Mesothelial cell of epicardium (in vitro differentiated cells): ENCODE measurements at places on chromosomes 16 and 17. TPM values are rescaled to one million over a fixed set of nuclear protein-coding genes. Genes with fewer than 3 reads are reported as not detected.

DNA sequence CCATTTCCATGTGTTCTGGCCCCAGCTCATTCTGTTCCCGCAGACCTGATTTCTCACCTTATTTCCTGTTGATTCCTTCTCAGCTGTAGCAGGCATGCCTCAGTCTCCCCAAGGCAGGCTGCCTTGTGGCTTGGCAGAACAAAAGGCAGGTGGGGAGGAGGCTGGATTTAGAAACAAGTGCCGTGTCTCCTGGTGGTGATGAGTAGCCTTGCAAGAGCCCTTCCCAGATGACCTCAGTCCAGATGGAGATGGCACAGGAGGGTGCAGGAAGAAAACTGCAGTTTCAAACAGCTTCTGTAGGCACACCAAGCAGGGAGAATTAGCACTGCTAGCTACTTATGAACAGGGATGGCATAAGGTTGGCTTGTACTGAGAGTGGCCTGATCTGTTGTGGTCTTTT, 64.6 kb downstream of the ARHGAP44 start:
- no peak overlapping the region for H3K4me3 ChIP-seq
- H3K27ac ChIP-seq: no peak overlapping the region
- DNase-seq: no peak
- H3K36me3 ChIP-seq: no peaks in the 10 kb centered on the region
- no peaks in the 10 kb centered on the region for H3K4me1 ChIP-seq
- H3K27me3 ChIP-seq: no peaks in the 10 kb centered on the region

- peaks cover 35% of the 10 kb centered on the region for H3K4me1 ChIP-seq
- no peak for DNase-seq
- no peaks in the 10 kb centered on the region for H3K27me3 ChIP-seq
Measured at GRCh38 chr17:81511554-81511803, 1.1 kb downstream of the ACTG1 start.

DNA sequence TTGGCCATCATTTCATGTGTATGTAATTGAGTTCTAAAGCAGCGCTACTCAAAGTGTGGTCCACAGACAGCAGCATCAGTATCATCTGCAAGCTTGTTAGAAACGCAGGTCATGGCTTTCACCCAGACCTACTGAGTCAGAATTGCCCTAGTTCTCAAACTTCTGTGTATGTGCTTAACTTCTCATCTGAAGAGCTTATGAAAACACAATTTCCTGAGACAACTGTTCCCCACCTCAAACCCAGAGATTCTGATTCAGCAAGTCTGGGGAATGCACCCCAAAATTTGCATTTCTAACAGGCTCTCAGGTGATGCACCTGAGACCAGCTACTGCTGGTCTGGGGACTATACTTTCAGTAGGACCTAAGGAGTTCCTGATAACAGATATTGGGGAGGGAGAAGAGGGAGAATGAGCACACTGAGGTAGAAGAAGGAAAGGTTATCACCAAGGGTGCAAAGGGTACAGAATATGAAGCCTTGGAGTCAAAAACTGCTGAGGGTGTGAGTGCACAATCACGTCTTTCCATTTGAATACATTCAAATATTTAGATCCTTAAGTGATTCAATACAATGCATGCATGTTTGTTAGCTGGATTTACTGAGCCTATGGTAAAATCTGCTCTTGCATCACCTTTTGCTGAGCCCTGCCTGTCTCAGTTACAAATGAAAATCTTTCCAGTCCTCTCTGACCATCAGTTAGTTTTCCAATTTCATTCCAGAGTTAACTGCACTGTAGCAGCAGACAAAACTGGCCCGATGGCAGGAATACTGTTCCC, 29.2 kb upstream of the SKAP1 start:
- no peak overlapping the region for H3K4me3 ChIP-seq
- no peak overlapping the region for H3K27ac ChIP-seq
- no peaks in the 10 kb centered on the region for H3K36me3 ChIP-seq
- peaks cover 33% of the 10 kb centered on the region for H3K4me1 ChIP-seq

GRCh38 chr17:44223541-44224071, 4.1 kb upstream of the UBTF start:
- no peaks in the 10 kb centered on the region for H3K36me3 ChIP-seq
- H3K4me3 ChIP-seq: no peak overlapping the region
- H3K27me3 ChIP-seq: no peaks in the 10 kb centered on the region
- H3K4me1 ChIP-seq: peaks cover 18% of the 10 kb centered on the region
- no peak overlapping the region for H3K27ac ChIP-seq
- DNase-seq: no peak

The ENKD1 gene
- 11.7 to 13.0 TPM (median 12.8 TPM) in 3 replicates for total RNA-seq

The SEPTIN1 gene
- total RNA-seq: 0.86 to 1.6 TPM (median 1.4 TPM) in 3 replicates
